ENCODE measurements at places on chromosomes 2 and 18. TPM values are rescaled to one million over a fixed set of nuclear protein-coding genes. Genes with fewer than 3 reads are reported as not detected.

The ABCB11 gene
- total RNA-seq: 1.2 TPM

The LYPD6B gene
- total RNA-seq: not detected

The RAB11FIP5 gene
- total RNA-seq: 38.7 TPM

The SERPINB13 gene
- not detected for total RNA-seq

The NRP2 gene
- total RNA-seq: 62.5 TPM

Measured in thyroid gland (tissue), 4 donors.